ENCODE measurements at places on chromosomes 1 and 21.

DNA sequence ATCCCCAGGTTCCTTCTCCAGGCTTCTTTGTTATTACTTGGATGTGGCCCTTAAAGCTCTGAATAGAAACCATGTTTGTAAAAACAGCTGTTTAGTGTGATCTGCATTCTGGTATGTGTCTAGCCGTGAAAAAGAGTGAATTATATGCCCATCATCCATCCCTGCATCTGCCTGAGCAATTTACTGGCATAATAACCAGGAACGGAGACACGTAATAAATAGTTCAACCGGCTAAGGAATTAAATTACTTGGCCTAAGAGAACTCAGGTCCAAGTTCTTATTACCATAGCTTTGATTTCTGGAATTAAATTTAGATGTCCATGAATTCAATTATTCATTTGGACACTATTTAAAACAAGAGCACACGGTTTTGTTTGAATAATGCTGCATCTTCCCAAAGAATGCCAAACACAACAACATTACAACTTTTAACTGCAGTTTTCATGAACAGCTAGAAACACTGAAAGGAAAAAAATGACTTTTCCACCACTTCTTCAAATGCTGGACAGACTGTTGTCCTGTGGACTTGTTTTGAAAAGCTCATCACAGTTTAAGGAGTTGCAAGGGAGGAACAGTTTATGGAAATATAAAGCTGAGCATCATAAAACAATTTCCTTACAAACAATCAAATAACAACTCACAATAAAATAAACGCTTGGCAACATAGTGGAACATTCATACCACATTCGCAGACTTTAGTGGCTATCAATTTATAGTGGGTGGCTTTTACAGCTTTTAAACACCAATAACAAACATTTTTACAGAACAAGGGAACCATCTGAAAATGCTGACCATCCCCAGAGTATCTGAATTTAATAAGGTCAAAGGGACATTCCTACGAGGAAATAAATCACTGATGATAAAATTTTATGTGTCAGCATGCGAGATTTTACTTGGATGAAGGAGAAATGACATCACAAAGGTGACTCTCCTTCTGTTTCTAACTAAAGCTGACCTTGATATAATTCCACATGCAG is 144.7 kb downstream of the APP start:
- DNase-seq: no peak

- no peak for DNase-seq
These were observed 37.3 kb downstream of the CAMK2N1 start for GRCh38 chr1:20448671-20449071.

DNA sequence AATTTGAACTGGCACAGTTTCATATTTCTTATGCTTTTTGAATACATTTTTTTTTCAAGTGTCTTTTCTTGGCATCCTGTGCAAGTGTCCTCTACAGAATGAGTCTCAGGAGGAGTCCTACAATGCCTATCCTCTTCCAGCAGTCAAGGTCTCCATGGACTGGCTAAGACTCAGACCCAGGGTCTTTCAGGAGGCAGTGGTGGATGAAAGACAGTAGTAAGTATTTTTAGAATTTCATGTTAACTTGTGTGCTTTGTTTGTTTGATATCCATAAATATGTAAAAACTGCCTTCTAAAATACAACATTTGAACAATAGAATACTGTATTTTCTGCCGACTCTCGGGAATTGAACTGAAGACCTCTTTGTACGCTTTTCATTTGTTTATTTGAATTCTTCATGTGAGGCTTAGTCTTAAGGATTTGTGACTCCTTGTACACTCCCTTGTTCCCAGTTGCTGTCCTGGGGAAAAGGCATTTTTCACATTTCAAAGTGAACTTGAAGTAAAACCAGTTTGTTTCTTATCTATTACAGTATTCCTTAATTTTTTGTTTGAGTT is 56.6 kb downstream of the NCF2 start:
- DNase-seq: no peak

DNA sequence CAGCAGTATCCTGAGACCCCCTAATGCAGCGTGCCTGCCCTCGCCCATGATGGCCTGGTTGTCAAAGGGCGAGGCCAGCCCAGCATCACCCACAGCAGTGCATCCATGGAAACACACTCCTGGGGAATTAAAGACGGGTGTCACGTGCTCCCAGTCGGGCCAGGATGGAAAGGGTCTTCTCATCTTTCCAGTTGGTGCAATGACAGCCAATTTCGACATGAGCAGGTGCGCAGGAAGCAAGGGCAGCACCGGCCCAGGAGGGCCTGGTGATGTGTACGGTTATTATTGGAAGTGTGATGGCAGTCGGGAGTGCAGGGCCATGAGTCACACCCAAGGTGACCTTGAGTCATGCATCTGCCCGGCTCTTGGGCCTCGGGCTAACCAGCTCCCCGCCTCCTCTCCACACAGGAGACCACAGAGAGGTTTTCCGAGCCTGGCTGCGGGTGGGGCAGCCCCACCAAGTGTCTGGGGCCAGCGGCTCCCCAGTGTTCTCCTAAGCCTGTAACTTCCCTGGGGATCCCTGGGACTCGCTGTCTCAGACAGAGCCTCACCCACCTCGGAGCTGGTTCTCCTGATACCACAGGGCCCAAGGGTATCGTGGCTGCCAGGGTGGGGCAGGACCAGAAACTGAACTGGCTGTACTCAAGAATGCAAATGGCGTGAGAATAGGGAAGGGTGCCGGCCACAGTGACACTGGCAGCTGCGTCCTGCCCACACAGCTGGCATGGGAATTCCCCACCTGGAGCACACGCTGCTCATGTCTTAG is 119.8 kb downstream of the SIK1 start:
- DNase-seq: no peak

- no peak for DNase-seq
These were observed 81.4 kb downstream of the NENF start for GRCh38 chr1:212514056-212514614.

- DNase-seq: no peak
These were observed 453 bp downstream of the PABPC4 start for GRCh38 chr1:39576016-39576657.

- no peak for DNase-seq
These were observed 41.6 kb downstream of the KIRREL1 start for GRCh38 chr1:158035014-158035413.

DNA sequence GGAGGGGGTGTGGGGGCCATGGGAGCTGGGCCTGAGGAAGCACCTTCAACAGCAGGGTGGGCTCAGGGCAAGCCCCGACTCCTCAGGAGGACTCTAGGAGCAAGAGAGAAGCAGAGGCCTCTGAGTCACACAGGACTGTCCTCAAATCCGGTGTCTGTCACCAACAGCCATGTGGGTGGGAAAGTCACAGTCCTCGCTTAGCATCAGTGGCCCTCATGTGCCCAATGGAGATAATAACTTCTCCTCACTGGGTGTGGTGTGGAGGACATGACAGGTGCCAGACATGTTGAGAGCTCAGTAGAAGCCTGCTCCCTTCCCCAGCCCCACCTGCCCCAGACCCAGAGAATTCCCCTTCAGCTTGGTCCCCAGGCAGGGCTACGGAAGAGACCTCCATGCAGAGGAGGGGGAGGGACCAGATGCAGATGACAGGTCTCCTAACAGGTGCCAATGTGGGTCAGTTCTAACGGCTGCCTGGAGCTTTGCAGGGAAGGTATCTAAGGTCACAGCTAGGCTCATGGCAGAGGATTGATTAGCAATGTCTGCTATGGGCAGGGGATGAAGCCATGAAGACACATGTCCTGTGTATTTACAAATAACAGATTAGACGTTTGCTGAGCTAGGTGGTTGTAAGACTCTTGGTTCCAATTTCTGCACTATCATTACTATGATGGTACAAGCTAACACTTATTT is 30.2 kb downstream of the TTC39A start:
- no peak for DNase-seq

GRCh38 chr1:47393141-47393540 is 22.9 kb upstream of the FOXE3 start:
- no peak for DNase-seq

- DNase-seq: peak; percentile 55
These were observed at the start of gene HPDL for GRCh38 chr1:45326627-45327623. Gene HPDL (plus strand): TSS chr1:45326895. CDS start chr1:45327149, 254 bp downstream.

DNA sequence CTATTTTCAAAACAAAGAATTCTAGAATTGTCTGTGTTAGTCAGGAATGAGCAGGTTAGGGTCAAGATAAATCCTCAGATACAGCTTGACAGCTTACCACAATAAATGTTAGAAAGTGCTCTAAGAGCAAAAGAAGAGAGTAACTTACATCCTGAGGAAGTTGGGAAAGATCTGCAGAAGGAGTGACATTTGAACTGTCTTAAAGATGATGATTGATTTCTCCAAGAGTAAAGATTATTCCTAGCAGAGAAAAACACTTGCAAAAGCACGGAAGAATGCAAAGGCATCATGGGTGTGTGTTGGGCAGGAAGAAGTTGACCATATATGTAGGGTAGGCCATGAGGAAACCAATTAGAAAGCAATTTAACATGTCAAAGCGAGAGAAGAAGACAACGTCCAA is 175.4 kb downstream of the LRRC7 start:
- no peak for DNase-seq

- no peak for DNase-seq
These were observed 49.6 kb downstream of the TBX19 start for GRCh38 chr1:168330285-168330684.

- DNase-seq: no peak
These were observed 49.3 kb upstream of the PSEN2 start for GRCh38 chr1:226820941-226821718.

GRCh38 chr1:3522564-3523265 is 68.2 kb downstream of the ARHGEF16 start:
- no peak for DNase-seq

- DNase-seq: peak; percentile 62
These were observed 70.8 kb upstream of the RHOU start for GRCh38 chr1:228664399-228664914.
